ENCODE measurements at places on chromosomes 2 and 18. TPM values are rescaled to one million over a fixed set of nuclear protein-coding genes. Genes with fewer than 3 reads are reported as not detected.

DNA sequence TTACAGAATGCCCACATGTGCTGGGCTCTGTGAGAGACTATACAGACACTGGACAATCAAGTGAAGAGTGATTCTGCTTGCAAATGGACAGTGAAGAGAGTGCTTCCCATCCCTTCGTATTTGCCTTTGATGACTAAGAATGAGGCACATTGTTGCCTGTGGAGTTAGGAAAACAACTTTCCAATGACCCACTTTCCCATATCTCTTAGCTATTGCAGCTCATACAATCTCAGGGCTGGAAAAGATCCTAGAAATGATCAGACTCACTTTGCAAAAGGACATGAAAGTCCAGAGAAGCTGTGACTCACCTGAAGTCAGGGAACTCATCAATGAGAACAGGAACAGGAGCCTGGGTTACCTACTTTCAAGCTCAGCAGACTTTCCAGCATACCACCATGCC, 440.5 kb upstream of the TCF4 start:
- no peak for DNase-seq

DNA sequence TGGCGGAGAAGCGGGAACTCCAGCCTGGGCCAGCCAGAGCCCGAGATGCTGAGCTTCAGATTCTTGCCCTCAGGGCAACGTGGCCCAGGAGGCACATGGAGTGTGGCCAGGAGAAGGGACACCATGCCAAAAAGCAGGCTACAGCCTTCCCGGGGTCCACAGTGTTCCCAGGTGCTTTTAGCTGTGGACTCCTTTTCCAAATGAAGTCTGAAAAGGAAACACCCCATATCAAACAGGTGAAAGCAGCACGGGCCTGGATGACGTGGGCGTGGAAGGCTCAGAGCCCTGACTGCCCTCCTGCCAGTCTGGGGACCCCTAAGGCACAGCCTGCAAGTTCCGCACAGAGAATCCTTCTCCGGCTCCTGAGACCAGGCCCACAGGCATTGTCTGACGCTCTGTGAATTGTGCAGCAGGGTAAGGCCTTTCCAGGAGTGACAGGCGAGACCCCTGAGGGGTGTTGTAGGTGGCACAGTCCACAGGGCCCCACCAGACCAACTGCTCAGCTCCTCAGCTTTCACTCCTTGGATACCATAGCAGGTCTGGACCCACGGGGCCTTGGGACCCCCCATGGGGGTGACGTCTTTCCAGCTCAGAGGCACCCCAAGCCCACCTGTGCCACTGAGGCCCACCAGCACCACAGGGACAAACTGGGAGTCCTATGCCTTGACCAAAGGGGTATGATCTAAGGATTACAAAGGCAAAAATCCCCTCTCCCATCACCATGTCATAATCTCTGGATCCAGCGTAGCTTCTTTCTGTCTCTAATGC, 69.6 kb upstream of the RAB6C start:
- no peak for DNase-seq

- DNase-seq, result no peak
These were observed 58.6 kb upstream of the OTOF start for GRCh38 chr2:26536371-26537068.

WNT10A gene
- not detected for total RNA-seq

DNAJC27 gene
- 5.0 TPM for total RNA-seq

POTEI gene
- total RNA-seq, result 3.2 TPM

All from WTC11 (cell line).